ENCODE measurements at places on chromosomes 3 and 15.

- no peak for DNase-seq
These were observed 6.5 kb upstream of the CPEB1 start for GRCh38 chr15:82653483-82654168.

GRCh38 chr3:458653-459310 lies 262.2 kb downstream of the CHL1 start:
- DNase-seq: no peak

GRCh38 chr3:59049671-59050331 lies at the start of gene CFAP20DC:
Gene CFAP20DC (minus strand): TSS chr3:59050025. CDS start chr3:59049631, 394 bp downstream.
- DNase-seq: peak; percentile 43

DNA sequence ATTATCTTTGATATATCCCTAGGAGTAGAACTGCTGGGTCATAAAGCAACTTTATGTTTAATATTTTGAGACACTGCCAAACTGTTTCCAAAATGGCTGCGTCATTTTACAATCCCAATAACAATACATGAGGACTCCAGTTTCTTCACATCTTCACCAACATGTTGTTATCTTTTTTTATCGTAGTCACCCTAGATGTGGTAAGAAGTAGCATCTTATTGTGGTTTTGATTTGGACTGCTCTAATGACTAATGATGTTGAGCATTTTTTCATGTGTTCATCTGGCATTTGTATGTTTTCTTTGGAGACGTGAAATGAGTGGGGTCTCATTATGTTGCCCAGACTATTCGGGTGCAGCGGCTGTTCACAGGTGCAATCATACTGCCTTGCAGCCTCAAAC lies 83.8 kb downstream of the MAP4 start:
- DNase-seq: no peak

- no peak for DNase-seq
These were observed 108.5 kb downstream of the GLDN start for GRCh38 chr15:51450001-51450400.

DNA sequence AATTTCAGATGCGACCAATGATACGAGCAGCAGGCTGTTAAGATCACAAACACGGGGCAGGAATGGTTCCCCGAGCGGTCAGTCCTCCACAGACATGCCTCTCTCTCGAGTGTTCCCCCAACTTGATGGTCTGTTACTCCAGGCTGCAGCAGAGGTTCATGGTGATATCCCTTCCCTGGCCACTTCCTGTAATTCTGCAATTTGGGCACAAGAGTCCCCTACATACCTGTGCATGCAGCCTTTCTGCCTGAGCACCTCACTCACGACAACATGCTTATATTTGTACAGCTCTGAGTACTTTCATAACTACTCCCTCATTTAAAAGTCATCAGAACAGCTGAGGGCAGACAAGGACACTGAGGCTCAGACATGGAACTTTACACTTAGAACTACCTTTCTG lies 408.1 kb upstream of the NR2F2 start:
- DNase-seq: no peak

- DNase-seq: no peak
These were observed 239.2 kb downstream of the THRB start for GRCh38 chr3:24255414-24255813.

- DNase-seq: no peak
These were observed 335.6 kb downstream of the TUSC7 start for GRCh38 chr3:117045143-117045542.

DNA sequence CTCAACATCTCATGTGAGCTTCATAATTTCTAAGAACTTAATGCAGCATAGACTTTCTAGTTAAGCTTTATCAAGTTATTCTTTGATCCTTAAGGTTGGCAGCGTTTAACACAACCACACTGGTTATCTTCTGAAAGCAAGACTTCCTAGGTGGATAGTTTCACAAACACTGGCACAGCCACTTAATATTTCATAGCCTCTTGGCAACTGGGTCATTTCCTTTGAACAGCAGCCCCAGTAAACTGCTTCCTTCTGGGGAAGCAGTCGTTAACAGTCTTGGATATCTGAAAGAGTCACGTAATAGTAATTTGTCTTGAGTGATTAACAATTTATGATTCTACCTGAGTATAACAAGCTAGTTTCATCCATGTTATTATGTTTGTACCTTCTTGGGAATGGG lies 45.9 kb upstream of the ABHD10 start:
- no peak for DNase-seq

- DNase-seq: no peak
These were observed 2.8 kb downstream of the CLSTN2 start for GRCh38 chr3:139937674-139938279.

- no peak for DNase-seq
These were observed 22.1 kb upstream of the PRR23E start for GRCh38 chr3:127170814-127171213.

DNA sequence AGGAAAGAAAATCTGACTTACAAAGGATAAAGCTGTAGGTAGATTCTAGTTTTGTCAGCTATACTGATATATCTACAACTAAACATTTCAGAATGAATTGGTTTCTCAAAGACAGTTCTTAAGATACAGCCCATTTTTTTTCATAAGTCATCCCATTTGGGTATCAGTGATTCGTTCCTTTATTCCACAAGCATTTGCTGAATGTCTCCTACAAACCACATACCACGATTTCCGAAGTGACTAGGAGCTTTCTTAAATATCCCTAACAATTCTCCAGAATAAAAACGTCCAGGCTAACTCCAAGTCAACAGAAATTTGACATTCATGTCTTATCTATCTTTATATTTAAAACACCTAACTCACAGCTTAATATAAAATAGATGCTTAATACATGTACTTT lies 59.8 kb downstream of the TP53BP1 start:
- DNase-seq: no peak

GRCh38 chr3:155495387-155495786 lies 201.9 kb upstream of the STRIT1 start:
- no peak for DNase-seq

DNA sequence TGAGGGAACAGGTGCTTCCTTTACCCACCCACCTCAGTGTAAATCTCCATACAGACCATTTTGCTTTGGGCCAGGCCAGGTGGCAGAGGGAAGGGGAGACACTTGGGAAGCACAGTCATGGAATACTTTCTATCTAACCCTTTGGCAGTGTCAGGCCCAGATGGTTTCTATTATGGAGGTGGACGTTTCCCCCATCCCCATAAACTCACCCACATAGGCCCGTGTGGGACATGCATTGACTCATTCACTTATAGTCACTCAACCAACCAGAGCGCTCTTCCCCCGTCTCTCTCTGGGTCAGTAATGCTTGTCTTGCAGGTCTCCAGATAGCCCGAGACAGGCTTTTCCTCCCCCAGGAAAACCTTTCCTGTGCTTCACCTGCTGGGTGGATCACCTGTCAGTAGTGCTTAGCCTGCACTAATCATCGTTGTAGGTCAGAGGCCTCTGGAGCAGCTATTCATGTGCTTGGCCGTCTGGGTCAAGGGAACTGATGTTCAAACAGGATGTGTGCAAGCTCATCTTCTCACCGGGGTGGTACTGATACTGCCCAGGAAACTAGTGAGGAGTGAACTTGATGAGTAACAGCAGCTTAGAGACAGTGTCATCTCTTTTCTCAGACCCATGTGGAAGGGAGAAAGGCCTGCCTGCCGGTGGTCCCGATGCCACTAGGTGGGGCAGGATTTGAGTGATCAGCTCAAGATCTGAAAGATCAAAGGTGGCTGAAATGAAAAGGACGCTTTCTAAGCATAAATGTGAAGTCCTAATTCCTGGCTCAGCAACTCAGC lies 67.1 kb downstream of the CEMIP start:
- DNase-seq: no peak

GRCh38 chr3:16840101-16840424 lies 44.7 kb upstream of the PLCL2 start:
- no peak for DNase-seq

DNA sequence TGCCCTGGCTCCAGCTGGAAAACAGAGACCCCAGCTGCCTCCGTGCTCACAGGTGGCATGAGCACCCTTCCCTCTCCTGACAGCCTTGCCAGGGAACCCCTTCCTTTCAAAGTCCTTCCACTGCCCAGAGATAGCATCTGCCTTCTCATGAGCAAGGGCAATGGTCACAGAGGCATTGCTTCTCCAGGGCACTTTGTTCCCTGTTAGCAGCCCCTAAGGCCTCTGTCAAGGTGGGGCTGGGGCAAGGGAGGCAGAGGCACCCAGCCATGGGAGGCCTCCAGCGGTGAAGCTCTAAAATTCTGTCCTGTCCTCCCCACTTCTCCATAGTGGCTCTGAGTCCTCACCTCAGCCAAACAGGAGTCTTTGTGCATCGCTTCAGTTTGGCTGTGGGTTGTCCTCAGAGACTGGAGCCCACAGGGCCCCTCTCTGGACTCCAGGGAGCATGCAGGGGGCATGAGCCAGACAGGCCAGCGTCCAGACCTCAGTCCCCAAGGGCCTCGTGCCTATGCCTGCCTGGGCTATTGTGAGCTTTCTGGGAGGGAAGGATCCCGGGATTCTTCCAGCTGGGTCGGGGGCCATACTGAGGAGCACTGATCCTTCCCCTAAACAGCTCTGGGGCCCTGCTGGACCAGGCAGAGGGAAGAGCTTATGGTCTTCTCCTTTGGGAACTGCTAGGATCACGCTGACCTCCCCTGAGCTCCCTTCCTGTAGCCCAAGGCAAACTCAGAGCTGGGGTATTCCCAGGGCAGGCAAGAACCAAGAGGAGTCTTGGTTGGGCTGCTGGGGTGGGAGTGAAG lies 106.6 kb downstream of the DNAJB8 start:
- no peak for DNase-seq

Data from activated CD8-positive, alpha-beta memory T cell treated with anti-CD3 and anti-CD28 coated beads for 1 hour (primary cell).